ENCODE measurements at places on chromosomes 1 and 21.

GRCh38 chr1:154862907-154863306 is 7.2 kb downstream of the KCNN3 start:
- no peak for DNase-seq

GRCh38 chr1:212539737-212540430 is 68.7 kb upstream of the ATF3 start:
- DNase-seq: no peak

DNA sequence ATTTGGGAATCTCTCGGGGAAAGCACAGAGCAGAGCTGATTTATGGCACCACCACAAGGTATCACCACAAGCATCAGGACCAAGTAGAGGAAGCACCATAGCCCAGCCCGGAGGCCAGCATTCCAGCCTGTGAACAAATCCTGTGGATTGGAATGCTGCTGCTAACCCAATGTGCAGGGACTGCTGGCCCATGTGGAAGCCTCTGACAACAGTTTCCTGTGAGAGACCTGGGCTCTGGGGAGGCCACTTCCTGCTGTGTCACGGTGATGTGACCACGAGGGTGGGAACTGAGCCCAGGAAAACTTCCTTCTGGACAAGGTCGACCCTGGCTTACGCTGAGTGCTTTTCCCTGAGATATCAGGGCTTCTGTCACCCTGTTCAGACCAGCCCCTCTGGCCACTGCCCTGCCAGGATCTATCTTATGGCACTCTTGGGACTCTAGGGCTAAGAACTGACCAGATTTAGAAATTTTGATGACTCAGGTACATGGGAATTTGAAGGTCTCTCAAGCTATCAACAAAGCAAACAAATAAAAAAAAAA is 88.3 kb upstream of the NGF start:
- no peak for DNase-seq

DNA sequence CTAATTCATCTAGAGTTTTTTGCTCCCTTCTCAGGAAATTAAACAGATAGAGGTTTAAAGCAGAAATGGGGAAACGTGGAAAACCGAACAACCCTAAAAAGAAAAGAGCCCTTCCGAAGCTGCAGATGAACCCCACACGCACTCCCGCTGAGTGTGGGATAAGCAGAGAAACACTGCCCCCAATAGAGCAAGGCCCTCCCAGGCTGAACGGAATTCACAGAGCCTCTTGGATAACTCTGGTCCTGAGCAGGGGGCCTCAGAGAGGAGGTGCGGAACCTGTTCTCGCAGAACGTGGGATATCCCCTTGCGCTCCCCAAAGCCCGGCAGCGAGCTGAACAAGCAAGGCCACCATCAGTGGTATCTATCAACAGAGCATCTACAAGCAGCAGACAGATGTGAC is 44.9 kb downstream of the SSBP3 start:
- no peak for DNase-seq

GRCh38 chr1:210685295-210685650 is 356.6 kb downstream of the HHAT start:
- DNase-seq: no peak

DNA sequence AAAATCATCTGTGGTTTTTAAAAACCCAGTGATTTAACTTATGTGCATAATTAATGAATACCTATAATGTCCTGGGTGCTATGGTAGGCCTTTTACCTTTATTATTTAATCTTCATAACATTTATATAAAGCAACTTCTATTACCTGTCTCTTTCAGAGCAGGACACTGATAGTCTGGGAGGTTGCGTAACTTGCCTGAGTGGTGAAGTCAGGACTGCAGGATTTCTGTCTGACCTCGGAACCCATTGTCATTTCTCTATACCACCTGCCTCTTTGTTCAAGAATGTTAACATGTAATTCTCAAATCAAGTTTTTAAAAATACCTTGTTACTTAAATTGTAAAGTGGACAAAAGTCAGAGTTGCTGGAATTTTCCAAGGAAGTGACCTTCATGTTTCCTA is 41.0 kb upstream of the BACH1 start:
- no peak for DNase-seq

GRCh38 chr1:180299479-180300221 is 69.6 kb downstream of the LHX4 start:
- no peak for DNase-seq

- DNase-seq: no peak
Measured at GRCh38 chr21:21973806-21974205, 975.6 kb downstream of the NCAM2 start.

DNA sequence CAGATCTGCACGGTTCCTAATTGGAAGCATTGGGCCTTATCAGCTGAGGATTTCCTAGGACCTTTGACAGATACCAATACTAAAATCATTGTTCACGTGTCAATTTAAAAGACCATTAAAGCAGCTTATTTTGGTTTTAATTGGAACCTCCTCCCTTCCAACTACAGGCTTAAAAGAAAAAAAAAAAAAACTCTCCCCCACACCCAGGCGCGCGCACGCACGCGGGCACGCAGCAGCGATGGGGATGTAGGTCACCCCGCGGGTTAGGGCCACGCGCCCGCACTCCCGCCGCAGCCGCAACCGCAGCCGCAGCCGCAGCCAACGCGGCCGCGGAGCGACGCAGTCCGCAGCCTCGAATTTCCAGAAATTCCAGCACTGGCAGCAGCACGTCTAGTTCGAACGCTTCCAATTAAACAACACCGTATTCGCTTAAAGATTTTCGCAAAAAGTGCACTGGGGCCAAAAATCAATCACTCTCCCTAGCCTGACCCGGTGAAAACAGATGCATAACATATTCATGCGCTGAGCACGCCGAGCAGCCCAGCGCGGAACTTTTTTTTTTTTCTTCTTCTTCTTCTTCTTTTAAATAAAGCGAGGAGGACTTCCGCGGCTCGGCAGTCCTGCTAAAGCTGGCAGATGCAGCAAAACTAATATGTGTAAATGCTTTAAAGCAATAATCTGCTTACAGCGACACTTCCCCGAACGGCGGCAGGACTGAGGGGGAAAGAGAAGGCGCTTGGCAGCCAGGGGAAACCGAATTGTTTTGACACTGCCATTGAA is 13.3 kb upstream of the BARHL2 start:
- no peak for DNase-seq

DNA sequence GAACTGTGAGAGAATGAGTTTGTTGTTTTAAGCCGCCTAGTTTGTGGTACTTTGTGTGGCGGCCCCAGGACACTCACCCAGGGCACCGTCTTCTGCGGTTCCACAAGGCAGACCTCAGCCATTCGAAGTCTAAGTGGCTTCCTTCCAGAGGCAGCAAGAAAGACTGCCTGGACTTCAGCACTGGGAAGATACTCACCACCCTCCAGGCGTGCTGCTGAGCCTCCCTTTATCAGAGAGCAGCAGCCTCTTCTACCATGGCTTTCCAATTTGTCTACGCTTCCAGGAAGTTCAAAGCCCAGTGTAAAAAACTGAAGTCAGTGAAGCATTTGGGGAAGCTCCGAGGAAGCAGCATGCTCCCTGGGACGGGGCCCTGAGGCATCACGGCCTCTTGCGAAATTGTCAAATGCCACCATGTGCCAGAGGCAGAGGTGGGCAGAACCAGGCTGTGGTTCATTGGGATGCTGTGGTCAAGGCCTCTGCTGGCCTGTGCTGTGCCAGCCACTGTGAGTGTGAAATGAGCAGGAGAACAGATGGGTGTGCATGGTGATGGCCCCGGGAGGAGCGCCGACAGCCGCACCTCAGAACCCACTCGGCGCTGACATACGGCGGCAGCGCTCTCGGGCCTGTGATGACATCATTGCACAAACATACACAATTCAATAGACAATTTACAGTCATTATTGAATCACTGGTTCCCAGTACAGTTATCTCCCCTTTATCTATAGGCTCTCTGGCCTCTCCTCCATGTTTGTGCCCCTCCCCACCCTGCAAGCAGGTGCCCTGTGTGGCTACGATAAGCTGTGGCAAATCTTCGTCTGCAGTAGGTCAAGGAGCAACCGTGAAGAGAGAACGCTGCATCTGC is 110.4 kb downstream of the PDE9A start:
- no peak for DNase-seq

DNA sequence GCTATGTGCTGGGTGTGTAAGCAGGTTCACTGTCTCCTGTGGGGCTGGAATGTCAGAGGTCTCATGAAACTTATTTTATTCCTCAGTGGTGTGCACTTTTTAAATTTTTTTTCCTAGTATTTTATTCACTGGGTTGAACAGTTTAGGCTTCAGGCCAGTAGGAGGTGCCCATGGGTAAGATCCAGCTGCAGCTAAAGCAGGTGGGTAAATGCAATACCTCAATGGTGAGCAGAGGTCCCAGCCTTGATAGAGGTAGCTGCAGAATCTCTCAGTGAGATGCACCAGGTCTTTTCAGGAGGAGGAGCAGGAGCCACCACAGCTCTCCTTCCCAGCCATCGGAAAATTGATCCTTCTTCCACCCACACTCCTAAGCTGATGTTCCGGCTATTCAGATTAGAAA is 12.6 kb upstream of the OR6N2 start:
- DNase-seq: no peak

GRCh38 chr1:218785928-218786327 is 387.8 kb upstream of the LYPLAL1 start:
- no peak for DNase-seq

All from T-helper 2 cell treated with Interferon-gamma antibody and Interleukin-4, amounts not matched to agents 5 μg/mL and 100 μg/mL, for 36 hours (primary cell).